ENCODE measurements at places on chromosomes 6 and 20.
A peak's percentile ranks its signal among the peaks of the same experiment; 100 is the strongest.

DNA sequence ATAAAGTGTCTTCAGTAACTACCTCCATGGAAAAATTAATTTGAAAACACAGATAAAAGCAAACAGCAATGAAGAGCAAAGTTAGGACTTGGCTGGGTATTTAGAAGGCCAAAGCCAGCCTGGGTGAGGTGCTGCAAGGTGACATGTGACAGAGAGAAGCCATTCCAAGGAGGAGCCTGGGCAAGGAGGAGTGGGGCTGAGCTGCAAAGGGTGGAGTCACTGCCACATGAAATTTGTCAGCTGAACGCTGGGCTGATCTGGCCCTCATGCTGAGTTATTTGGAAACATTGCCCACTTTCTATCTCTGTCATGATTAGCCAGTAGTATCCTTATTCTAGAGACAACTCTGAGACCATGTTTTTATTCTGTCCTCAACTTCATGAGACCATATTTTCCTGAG, 76.3 kb downstream of the PERP start:
- DNase-seq: no peak

GRCh38 chr6:154161689-154162088, 122.6 kb downstream of the OPRM1 start:
- no peak for DNase-seq

DNA sequence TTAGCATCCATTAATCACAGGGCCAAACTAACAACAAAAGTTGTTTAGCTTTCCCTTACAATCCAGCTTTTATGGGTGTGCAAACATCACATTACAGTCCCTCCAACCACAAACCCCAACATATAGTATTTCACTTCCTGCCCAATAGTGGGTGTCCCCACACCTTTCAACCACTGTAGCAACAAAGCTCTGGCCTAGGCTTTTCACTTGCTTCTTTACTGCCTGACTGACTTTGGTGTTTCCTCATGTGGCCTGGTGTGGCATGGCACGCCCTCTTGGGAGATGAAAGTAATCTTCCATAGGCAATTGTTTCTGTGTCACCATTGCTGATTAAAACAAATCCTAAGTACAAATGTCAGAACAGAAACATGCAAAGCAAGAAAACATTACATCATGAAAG, 46.3 kb downstream of the MCM8 start:
- no peak for DNase-seq

DNA sequence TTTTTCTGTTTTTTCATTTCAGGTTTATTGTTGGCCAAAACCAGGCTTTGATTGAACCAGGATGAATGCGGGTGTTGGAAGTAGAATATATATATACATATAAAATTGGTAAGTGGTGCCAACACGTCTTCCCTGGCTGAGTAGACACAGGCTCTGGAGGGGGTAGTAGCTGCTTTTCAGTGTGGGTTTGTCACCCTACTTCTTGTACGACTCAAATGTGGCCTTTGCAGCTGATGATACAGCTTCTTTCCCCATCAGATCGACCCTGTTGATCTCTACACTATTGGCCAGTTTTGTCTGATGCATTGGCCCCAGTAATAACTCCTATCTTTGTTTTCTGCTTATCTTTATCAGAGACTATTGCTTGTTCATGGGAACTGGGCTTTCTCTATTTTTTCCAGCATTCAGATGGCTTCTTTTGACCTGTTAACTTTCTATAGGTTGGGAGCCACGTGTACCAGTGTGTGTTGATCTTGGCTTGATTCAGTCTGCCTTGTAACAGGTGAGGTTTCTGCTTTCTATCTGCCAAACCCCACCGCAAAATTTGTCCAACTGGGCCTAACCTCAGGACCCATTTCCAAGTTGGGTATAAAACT, 2.7 kb upstream of the ZNFX1 start:
- no peak for DNase-seq

- no peak for DNase-seq
Observed at GRCh38 chr6:50047026-50047425, 2.7 kb downstream of the DEFB112 start.

- DNase-seq: no peak
Observed at GRCh38 chr6:3801960-3802359, 47.2 kb upstream of the FAM50B start.

GRCh38 chr20:44701118-44701857, 13.9 kb upstream of the CCN5 start:
- DNase-seq: peak; percentile 33

GRCh38 chr6:110944681-110945151, 13.8 kb upstream of the GTF3C6 start:
- DNase-seq: no peak

GRCh38 chr6:143055891-143056290, 4.8 kb upstream of the AIG1 start:
- no peak for DNase-seq

GRCh38 chr20:33119725-33120720, 40.6 kb downstream of the BPIFB4 start:
- DNase-seq: no peak

DNA sequence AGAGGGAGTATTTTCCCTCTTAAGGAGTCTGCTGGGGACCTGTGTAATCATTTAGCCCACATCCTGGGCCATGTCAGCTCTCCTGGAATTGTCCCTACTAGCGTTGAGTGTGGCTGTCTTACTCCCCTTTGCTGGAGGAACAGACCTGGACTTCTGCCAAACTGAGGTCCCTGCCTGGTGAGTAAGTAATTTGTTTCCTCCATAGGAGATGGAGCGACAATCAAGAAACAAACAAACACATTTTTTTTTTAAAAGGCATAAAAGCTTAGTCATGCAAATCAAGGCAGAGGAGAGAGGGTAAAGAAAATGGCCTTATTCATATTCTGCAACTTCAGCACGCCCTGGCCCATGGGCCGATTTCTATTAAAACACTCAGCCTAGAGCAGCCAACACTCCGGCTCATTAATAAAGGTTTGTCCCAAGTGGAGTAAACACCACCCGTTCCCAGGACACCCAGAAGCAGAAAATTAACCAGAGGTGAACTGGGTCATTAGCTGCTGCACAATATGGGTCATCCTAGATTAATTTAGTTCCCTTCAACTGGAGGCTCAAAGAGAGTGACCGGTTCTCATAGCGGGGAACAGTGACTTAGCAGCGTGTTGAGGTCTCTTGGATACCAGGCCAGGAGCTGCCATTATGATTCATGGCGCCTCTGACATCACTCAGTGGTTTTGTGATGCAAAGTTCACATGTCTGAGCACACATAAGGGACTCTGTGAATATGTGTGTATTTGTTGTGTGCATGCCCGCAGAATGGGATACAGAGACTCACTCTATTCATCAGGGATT, 165.0 kb upstream of the SULF2 start:
- no peak for DNase-seq

DNA sequence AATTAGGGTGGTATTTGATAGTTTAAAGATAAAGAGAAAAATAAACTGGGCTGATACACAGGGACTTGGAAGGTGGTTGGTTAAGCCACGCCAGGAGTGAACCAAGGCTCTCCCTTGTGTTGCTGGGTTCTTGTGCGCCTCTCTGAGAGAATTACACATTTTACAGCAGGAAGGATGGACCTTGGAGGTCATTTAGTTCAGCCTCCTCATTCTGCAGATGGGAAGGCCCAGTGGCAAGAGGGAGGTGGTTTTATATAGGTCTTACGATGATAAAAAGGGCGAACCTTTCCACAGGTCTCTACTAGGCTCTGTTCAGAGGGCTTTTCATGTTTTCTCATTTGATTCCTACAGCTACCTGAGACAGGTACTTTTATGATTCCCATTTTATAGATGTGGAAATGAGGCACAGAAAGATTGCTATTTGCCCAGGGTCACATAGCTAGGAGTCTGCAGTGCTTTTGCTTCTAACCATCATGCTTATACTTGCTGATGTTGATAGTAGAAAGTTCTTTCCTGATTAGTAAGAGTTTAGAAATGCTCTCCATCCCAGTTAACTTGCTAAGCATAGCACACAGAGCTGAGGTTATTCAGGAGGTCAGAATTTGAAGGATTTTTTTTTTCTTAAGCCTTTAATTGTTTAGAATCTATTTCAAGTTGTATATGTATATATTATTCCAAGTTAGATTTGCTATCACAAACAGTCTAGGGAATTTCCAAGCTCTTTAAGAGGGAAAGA, 12.8 kb downstream of the HIVEP1 start:
- DNase-seq: no peak

DNA sequence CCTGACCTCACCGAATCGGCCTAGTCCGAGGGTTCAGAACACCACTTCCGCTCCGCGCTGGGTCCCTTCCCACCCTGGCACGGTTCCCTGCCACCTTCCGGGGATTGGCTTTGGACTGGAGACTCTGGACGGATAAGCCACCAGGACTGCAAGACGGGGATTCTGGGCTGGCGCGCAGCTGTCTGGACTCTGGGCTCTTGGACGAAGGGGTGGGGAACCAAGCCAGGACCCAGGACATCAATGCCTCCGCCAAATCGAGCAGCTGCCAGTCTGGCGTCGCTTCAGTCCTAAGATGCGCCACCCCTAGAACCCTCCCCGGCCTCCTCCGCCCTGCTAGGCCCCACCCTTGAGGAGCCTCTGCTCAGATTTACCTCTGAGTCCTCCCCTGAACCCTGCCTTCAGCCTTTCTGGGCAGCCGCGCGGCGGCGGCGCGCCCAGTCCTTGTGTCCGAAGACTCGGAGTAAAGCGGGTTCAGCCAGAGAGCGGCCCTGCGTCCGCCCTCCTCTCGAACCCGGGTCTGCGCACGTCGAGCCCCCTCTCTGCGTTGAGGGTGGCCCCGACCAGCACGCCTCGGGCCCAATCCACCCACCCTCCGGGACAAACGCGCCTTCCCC, 1.2 kb downstream of the KCNK17 start:
- no peak for DNase-seq

DNA sequence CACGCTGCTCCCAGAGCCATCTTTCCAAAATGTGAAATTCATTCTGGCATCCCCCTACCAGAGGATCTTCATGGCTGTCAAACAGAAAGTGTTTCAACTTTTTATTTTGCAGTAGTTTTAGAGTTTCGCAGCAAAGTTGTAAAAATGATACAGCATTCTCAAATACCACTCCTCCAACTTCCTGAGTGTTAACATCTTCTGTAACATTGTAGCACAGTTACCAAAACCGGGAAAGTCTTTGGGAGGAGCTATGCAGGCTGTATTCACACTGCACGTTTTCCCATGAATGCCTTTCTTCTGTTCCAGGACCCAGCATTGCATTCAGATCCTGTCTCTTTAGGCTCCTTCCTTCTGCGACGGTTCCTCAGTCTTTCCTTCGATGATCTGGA, 30.1 kb downstream of the CDYL start:
- DNase-seq: no peak

GRCh38 chr20:33132513-33133372, 35.2 kb upstream of the BPIFA2 start:
- DNase-seq: peak; percentile 20

- no peak for DNase-seq
Observed at GRCh38 chr6:165223101-165223500, 86.3 kb downstream of the C6orf118 start.

- no peak for DNase-seq
Observed at GRCh38 chr20:37518059-37518458, 3.0 kb upstream of the NNAT start.

- DNase-seq: no peak
Observed at GRCh38 chr20:5844063-5844681, 94.0 kb downstream of the SHLD1 start.

- no peak for DNase-seq
Observed at GRCh38 chr6:106975738-106976064, 1.2 kb upstream of the CD24 start.

GRCh38 chr6:129251669-129252376, 368.9 kb downstream of the LAMA2 start:
- DNase-seq: peak; percentile 58

- DNase-seq: no peak
Observed at GRCh38 chr20:57843941-57844625, 134.3 kb upstream of the PMEPA1 start.

- DNase-seq: no peak
Observed at GRCh38 chr20:890666-891057, 25.5 kb downstream of the ANGPT4 start.

DNA sequence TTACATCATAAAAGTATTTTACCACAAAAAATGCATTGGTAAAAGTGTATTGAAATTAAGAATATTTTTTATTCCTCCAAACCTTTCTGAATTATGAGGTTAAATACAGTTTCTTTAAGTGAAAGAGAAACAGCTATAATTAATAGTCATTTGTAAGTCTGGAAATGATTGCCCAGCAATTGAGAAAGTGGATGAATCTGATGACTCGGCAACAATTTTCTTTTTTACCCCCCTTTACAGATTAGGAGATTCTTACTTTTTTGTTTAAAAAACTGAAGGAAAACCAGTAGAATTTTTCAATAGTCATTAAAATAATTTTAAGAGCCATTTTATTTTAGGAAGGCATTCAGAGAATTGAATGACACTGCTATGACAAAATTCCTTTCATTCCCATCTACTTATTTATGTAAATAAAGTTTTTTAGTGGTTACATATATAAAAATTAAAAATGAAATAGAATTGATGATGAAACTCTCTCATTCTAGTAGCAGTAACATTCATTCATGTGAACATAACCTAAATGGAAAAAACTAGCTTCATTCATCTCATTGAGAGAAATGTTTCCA, 169.6 kb upstream of the PRND start:
- DNase-seq: no peak

DNA sequence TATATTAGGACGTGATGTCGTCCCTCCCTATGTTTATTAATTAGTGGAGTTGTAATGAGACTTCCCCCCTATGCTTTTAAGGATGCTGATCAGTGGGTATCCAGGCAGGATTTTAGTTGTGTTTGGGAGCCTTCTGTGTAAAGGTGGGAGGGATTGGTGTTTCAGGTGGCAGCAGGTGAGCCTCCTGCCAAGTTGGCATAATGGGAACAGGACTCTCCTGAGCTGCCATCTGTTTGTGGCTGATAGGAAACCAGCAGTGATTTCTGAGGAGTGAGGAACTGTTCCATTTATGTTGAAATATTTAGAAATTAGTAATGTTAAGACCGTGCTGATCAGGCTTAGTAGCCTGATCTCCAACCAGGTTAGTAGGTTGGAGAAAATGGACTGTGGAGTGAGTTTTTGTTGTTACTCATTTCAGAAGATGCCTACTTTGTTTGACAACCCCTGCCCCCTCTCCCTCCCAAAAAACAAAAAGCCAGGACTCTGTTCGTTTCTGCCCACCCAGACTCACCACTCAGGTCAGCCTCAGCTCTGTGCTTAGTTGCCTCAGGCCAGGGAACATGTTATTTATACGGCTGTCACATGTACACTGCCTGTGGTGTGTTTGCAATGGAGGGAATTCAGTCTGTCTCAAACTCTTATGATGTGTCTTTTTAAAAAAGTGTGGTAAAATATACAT, 55.4 kb upstream of the TULP4 start:
- no peak for DNase-seq

- DNase-seq: no peak
Observed at GRCh38 chr6:6900569-6901204, 207.1 kb upstream of the RREB1 start.

DNA sequence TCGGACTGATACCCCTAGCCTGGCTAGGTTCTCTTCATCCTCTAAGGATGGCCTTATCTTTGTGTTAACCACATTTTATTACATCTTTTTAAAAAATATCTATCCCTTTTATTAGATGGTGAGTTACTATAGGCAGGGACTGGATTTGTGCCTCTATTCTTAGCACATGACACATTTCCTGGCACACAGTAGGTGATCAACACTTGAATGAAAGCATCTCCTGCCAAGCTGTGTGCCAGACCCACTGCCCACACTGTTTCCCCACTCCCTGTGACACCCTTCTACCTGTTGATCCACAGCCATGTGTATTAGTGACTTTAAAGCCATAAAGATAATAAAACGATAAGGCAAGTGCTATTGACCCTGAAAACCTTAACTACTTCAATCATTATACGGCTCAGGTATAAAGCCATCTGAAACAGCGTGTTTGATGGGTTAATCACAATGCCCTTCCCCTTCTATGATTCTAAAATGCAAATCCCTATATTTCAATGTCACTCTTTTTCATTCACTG, 73.6 kb downstream of the MYLK4 start:
- DNase-seq: no peak

All from nephron progenitor cell (in vitro differentiated cells).